T-helper 2 cell treated with Interferon-gamma antibody and Interleukin-4, amounts not matched to agents 100 ng/mL and 5 ng/mL, for 36 hours (primary cell): ENCODE measurements at places on chromosomes 2 and 18. TPM values are rescaled to one million over a fixed set of nuclear protein-coding genes. Genes with fewer than 3 reads are reported as not detected.

The POMC gene
- total RNA-seq, result 3.0 and 4.1 TPM in 2 replicates

The ACKR3 gene
- 3.9 and 4.9 TPM in 2 replicates for total RNA-seq

The CELF4 gene
- not detected in 2 replicates for total RNA-seq

The ST8SIA5 gene
- 0.07 TPM in 1 of 2 replicates, not detected in the other for total RNA-seq

The PPP1R1C gene
- total RNA-seq, result 0.48 TPM in 1 of 2 replicates, not detected in the other

The WNT10A gene
- total RNA-seq, result 0.16 and 0.20 TPM in 2 replicates

The CD207 gene
- not detected in 2 replicates for total RNA-seq

The FAM237A gene
- not detected in 2 replicates for total RNA-seq

The SPEG gene
- 0.32 and 0.75 TPM in 2 replicates for total RNA-seq

The TFCP2L1 gene
- total RNA-seq, result 0.02 TPM in 2 replicates

The ERFE gene
- 0.09 and 0.11 TPM in 2 replicates for total RNA-seq

The BMP10 gene
- 0.09 TPM in 1 of 2 replicates, not detected in the other for total RNA-seq

The QPCT gene
- total RNA-seq, result 0.18 TPM in 1 of 2 replicates, not detected in the other

The NTSR2 gene
- not detected in 2 replicates for total RNA-seq

The MFF gene
- total RNA-seq, result 60.8 and 62.8 TPM in 2 replicates

The TET3 gene
- 19.2 and 20.2 TPM in 2 replicates for total RNA-seq

The KLHL14 gene
- not detected in 2 replicates for total RNA-seq

The CDK15 gene
- not detected in 2 replicates for total RNA-seq

The LRATD1 gene
- not detected in 2 replicates for total RNA-seq

The MOGAT1 gene
- not detected in 2 replicates for total RNA-seq

The PSMA8 gene
- total RNA-seq, result 1.6 and 1.7 TPM in 2 replicates

The NCKAP5 gene
- total RNA-seq, result not detected in 2 replicates

The CCBE1 gene
- total RNA-seq, result 0.05 TPM in 1 of 2 replicates, not detected in the other

The COL5A2 gene
- total RNA-seq, result 0.27 and 0.52 TPM in 2 replicates

The NEB gene
- total RNA-seq, result 0.61 and 0.64 TPM in 2 replicates
